ENCODE measurements at places on chromosomes 6 and 20.

DNA sequence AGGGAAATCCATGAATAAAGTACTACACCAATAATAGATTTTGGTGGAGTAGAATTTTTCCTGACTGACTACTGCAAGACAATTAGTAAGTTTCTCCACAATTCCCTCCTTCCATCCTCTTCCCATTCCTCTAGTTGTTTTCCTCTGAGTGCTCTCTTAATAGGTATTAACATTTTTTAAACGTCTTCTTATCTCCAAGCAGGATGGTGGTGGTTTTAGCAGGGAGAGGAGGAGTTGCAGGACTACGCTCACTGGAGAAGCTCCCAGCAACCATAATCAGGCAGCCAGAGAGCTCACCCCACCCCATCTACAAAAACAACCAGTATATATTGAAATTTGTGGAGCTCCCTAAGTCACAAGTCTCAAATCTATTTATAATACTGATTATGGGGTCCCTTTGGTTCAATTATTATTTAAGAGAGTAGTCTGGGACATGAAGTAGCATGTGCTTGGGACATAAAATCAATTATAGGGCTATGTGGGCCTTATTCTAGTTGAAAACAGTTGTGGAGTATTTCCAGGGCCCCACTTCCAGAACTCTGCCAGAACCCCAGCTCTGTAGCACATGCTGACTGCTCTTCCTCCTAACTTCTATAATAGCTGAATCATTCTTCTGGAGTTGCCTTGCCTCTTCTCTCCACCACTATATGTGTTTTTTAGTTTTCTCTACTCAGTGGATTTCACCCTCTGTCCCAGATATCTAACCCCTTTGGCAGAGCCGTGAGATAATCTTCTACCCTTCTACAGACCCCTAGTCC lies 49.8 kb downstream of the MYB start:
- no peak overlapping the region for H3K27ac ChIP-seq
- no peaks in the 10 kb centered on the region for H3K4me1 ChIP-seq
- H3K4me3 ChIP-seq, result no peak overlapping the region
- no peak for DNase-seq
- H3K36me3 ChIP-seq, result no peaks in the 10 kb centered on the region

DNA sequence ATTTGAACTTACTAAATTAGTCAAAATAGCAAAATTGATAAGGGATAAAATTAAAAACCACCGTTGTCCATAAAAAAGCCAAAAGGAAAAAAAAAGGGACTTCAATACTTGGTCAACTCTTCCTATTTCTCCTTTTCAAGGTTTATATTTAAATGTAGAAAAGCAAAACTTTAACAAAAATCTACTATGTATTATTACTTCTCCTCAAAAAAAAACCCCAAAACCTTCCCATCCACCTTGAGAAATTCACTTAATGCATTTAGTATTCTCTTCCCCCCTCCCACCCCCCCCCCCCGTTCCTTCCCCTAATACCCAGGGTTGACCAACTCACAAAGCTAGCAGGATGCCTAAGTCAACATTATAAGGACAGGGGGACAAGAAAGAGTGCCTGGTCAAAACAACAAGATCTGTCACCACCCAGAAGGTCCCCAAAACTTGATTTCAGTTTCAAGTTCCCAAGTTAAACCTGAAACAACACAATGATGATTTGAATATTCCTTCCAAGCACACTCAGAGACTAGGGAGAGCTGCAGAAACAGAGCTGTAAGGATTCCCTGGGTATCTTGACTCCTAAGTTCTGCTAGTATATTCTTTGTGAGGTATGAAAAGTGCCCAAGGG lies 14.6 kb downstream of the GMDS start:
- no peak overlapping the region for H3K27ac ChIP-seq
- no peak overlapping the region for H3K4me3 ChIP-seq
- no peaks in the 10 kb centered on the region for H3K36me3 ChIP-seq
- no peaks in the 10 kb centered on the region for H3K27me3 ChIP-seq
- no peaks in the 10 kb centered on the region for H3K4me1 ChIP-seq

DNA sequence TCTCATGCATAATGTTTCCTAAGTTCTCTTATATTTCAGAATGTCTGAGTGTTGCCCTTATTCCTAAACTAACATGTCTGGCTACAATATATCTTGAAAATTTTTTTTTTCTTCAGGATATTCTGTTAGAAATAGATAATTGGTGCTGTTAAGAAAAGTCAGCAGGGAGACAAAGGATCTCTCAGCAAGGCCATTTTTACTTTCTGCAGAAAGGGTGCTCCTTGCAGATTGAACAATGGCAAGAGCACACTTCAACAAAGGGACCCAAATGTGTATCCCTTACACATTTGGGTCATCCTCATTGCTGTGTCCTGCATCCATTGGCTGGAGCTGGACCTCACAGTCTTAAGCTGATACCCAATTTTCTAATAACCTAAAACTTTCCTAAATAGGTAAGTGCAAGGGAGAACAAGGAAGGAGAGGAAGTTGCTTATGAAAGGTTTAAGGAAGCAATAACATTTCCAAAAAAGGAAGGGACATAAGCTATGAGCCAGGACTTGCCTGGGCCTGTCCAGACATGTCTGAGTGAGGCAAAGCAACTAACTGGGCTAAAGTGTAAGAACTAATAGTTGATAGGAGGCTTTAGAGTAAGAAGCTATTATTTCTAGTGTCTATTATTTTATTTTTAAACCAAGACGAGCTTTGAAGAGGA lies 429.6 kb downstream of the BCKDHB start:
- no peaks in the 10 kb centered on the region for H3K4me1 ChIP-seq
- DNase-seq, result no peak
- no peaks in the 10 kb centered on the region for H3K36me3 ChIP-seq
- no peak overlapping the region for H3K4me3 ChIP-seq

DNA sequence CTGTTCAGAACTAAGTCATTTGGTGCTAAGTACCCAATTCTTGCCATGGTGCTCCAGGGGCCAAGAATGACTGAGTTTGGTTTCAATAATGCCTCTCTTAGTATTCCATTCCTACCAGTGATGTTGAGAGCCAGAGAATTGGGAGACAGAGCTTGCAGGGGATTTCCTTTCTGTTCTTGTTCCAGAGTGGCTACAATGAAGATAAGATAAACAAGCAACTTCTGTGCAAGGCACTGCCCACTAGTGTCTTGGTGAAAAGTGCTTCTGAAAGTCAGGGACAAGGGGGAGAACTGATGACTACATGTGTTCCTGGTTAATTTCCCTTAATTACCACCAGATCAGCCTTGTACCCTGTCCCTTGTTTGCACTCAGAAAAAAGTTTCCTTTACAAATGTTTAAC lies 421.6 kb downstream of the BCKDHB start:
- peaks cover 21% of the 10 kb centered on the region for H3K4me1 ChIP-seq
- DNase-seq, result no peak
- H3K4me3 ChIP-seq, result no peak overlapping the region
- no peaks in the 10 kb centered on the region for H3K36me3 ChIP-seq
- no peaks in the 10 kb centered on the region for H3K27me3 ChIP-seq
- peak overlapping the region; percentile 47 for H3K27ac ChIP-seq

GRCh38 chr6:90231308-90231707 lies 65.3 kb downstream of the BACH2 start:
- no peaks in the 10 kb centered on the region for H3K36me3 ChIP-seq
- H3K27me3 ChIP-seq, result no peaks in the 10 kb centered on the region
- DNase-seq, result no peak
- no peak overlapping the region for H3K4me3 ChIP-seq
- no peak overlapping the region for H3K27ac ChIP-seq

DNA sequence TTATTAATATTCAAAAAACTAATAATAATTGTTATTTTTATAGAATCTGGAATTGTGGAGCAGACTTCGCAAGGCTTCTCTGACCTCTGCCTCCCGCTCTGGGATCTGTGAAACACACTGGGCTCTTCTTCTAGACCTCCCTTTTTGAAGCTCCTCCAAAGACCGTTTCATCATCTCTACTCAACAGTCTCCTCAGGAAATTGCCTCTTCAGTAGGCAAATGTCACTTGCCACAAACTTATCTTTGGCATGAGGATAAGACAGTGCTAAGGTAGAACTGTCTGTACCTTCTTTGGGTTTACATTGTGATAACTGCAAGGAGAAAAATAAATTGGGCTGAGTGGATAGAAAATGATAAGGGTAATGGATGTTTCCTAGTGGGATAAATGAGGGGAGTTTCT lies 2.3 kb upstream of the MAS1L start:
- H3K4me1 ChIP-seq, result no peaks in the 10 kb centered on the region
- no peak overlapping the region for H3K27ac ChIP-seq
- no peaks in the 10 kb centered on the region for H3K27me3 ChIP-seq
- DNase-seq, result no peak
- H3K36me3 ChIP-seq, result no peaks in the 10 kb centered on the region
- H3K4me3 ChIP-seq, result no peak overlapping the region

- no peaks in the 10 kb centered on the region for H3K36me3 ChIP-seq
- no peaks in the 10 kb centered on the region for H3K27me3 ChIP-seq
- no peak for DNase-seq
- no peaks in the 10 kb centered on the region for H3K4me1 ChIP-seq
- H3K4me3 ChIP-seq, result peak overlapping the region; percentile 25
Observed at GRCh38 chr6:26607434-26608230, 10.9 kb downstream of the ABT1 start.

DNA sequence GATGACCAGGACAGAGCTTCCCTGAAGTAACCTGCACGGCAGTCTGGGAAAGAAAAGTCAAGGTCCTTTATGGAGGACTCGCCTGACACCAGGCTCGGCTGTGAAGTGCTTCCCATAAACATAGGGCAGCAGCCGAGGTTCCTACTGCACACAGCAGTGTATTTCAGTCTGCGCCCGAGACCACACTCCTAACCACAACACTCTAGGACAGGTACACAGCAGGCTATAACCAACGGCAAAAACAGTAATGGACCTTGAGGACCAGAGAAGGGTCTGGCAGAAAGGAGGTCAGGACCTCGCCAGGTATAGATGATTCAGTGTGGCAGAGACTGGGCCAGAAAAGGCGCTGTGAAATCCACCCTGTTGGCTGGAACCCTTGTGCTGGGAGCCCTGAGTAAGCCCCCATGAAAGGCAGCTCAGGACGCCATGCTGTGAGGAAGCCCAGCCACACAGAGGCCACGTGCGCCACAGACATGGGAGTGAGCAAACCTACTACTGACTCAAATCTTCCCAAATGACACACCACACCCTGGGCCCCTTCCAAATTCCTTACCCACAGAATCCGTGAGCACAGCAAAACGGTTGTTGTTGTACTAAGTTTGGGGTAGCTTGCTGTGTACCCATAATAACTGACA lies 129.6 kb upstream of the CST7 start:
- H3K4me1 ChIP-seq, result no peaks in the 10 kb centered on the region
- no peaks in the 10 kb centered on the region for H3K27me3 ChIP-seq
- H3K36me3 ChIP-seq, result no peaks in the 10 kb centered on the region
- no peak overlapping the region for H3K27ac ChIP-seq

DNA sequence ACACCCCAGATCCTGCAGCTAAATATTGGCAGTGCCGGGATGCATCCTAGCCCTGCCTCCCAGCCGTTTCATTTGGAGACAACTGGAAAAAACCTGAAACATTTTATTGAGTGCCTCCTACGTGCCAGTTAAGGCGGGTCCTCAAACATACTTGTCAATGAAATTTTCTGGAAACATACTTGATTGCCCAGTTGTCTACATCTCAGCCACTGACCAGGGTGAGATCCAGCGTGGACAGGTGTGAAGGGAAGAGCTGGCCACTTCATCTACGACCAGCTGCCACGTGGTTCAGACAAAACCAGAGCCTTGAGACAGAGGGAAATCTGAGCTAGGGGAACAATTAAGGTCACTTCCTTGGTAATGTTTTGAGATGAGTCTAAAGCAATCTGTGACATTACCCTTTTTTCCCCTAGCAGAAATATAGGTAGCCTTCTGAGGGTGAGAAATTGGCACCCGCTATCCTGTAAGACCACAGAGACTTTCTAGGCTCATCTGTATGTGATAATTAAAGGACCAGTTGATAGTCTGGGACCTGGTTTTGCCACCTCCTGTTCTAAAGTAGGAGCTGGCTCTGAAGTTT lies 116.3 kb upstream of the MTHFD1L start:
- DNase-seq, result no peak
- H3K4me3 ChIP-seq, result no peak overlapping the region
- no peaks in the 10 kb centered on the region for H3K27me3 ChIP-seq
- no peaks in the 10 kb centered on the region for H3K4me1 ChIP-seq
- no peak overlapping the region for H3K27ac ChIP-seq

GRCh38 chr6:116300566-116300965 lies 20.8 kb upstream of the TSPYL1 start:
- H3K27me3 ChIP-seq, result no peaks in the 10 kb centered on the region
- no peak overlapping the region for H3K4me3 ChIP-seq
- H3K4me1 ChIP-seq, result peaks cover 29% of the 10 kb centered on the region

- no peaks in the 10 kb centered on the region for H3K36me3 ChIP-seq
- no peaks in the 10 kb centered on the region for H3K27me3 ChIP-seq
- no peak for DNase-seq
- H3K27ac ChIP-seq, result no peak overlapping the region
- no peak overlapping the region for H3K4me3 ChIP-seq
Observed at GRCh38 chr6:90230548-90231215, 66.0 kb downstream of the BACH2 start.

GRCh38 chr6:53795702-53796450 lies 1.1 kb downstream of the LRRC1 start:
- peaks cover 4% of the 10 kb centered on the region for H3K27me3 ChIP-seq
- peaks cover 10% of the 10 kb centered on the region for H3K4me1 ChIP-seq

GRCh38 chr6:77543601-77544000 lies 80.3 kb upstream of the HTR1B start:
- H3K36me3 ChIP-seq, result no peaks in the 10 kb centered on the region
- no peak overlapping the region for H3K27ac ChIP-seq
- H3K27me3 ChIP-seq, result no peaks in the 10 kb centered on the region
- no peak overlapping the region for H3K4me3 ChIP-seq
- no peaks in the 10 kb centered on the region for H3K4me1 ChIP-seq

DNA sequence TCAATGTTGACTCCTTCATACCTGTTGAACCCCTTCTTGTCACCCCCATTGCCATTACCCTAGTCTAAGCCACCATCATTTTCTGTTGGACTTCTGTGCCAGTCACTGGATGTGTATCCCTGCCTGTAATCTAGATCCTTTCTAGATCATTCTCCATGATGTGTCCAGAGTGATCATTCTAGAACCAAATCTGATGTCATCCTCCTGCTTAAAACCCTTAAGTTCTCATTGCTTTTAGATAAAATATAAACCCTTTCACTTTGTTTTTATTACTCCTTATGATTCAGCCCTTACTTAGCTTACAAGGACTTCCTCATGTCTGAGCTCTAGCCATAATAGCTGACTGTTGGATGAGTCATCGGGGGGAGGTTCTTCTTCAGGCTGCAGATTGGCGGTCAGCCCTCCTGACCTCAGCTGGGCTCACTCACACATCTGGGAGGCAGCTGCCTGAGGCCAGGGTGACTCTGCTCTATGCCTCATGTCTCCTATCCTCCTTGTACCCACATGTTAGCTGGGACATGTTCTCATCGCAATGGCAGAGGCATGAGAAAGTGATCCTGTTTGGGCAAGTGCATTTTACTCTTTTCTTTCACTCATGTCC lies 287.6 kb downstream of the ESR1 start:
- H3K36me3 ChIP-seq, result no peaks in the 10 kb centered on the region
- H3K27ac ChIP-seq, result no peak overlapping the region
- DNase-seq, result no peak

GRCh38 chr6:149694921-149695320 lies 23.0 kb downstream of the LATS1 start:
- no peak for DNase-seq
- no peak overlapping the region for H3K27ac ChIP-seq
- no peaks in the 10 kb centered on the region for H3K4me1 ChIP-seq
- no peaks in the 10 kb centered on the region for H3K27me3 ChIP-seq
- H3K36me3 ChIP-seq, result peaks cover 2% of the 10 kb centered on the region

- H3K4me3 ChIP-seq, result no peak overlapping the region
- no peak for DNase-seq
- no peak overlapping the region for H3K27ac ChIP-seq
- H3K36me3 ChIP-seq, result no peaks in the 10 kb centered on the region
- no peaks in the 10 kb centered on the region for H3K27me3 ChIP-seq
Observed at GRCh38 chr6:151065027-151065815, 174.5 kb upstream of the AKAP12 start.

GRCh38 chr6:41190791-41191190 lies 10.2 kb downstream of the TREML2 start:
- H3K27me3 ChIP-seq, result no peaks in the 10 kb centered on the region
- no peaks in the 10 kb centered on the region for H3K4me1 ChIP-seq
- H3K27ac ChIP-seq, result no peak overlapping the region
- H3K36me3 ChIP-seq, result no peaks in the 10 kb centered on the region
- H3K4me3 ChIP-seq, result no peak overlapping the region
